ENCODE measurements at places on chromosomes 16 and 17.

- peak; percentile 76 for DNase-seq
These were observed 4.5 kb downstream of the ARHGDIA start for GRCh38 chr17:81866440-81867169.

DNA sequence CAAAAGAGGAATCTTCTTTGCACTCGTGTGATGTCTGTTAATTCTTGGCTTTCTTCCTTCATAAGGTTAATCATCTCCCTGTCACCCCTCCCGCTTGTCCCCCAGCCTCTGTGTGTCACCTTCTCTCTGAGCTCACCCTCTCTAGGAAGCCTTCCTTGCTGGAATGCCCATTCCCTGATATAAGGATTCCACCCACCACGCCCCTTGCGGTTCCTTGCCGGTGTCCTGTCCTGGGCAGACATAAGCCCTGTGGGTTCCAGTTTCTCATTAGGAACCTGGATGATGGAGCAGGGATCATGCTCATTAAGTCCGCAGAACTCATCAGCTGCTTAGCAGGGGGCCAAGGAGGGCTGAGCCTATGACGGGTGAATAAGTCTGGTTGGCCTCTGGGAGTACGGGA, 559.3 kb downstream of the MAF start:
- DNase-seq = no peak

GRCh38 chr16:46733319-46733830, 14.8 kb downstream of the MYLK3 start:
- no peak for DNase-seq

- DNase-seq = no peak
These were observed 52.1 kb downstream of the CUEDC1 start for GRCh38 chr17:57902800-57903759.

DNA sequence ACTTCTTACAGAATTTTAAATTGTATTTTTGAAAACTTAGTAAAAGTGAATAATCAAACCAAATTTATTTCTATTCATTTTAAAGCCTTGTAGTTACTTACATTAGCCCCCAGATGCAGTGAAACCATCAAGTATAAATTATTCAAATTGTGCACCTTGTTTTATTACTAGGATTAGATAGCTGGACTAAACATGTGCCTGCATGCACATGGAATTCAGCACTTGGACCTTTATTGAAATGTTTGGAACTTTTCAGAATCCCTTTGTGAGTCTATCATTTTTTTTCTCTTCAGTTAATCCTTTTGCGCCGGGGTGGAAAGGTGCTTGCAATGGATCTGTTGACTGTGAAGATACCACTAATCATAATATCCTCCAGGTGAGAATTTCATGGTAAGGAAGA, 4.7 kb downstream of the ZPBP2 start:
- no peak for DNase-seq

DNA sequence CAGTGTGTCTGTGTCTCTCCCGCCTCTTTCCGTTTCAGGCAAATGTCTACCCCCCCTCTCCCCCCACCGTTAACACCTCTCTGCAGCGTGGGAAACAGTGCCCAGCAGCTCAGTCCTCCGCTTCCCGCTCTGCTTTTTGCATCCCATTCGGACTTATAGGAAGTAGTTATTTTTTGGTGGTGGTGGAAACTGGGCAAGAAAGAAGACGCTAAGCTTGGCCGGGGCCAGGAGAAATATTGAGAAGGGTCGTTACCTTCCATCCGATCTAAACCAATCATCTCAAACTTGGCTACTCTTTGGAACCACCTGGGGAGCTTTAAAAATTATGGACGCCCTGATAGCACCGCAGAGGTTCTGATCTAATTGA, 499 bp upstream of the HLF start:
- DNase-seq = peak; percentile 57

- no peak for DNase-seq
These were observed 40.2 kb upstream of the CIBAR2 start for GRCh38 chr16:85152414-85153030.

DNA sequence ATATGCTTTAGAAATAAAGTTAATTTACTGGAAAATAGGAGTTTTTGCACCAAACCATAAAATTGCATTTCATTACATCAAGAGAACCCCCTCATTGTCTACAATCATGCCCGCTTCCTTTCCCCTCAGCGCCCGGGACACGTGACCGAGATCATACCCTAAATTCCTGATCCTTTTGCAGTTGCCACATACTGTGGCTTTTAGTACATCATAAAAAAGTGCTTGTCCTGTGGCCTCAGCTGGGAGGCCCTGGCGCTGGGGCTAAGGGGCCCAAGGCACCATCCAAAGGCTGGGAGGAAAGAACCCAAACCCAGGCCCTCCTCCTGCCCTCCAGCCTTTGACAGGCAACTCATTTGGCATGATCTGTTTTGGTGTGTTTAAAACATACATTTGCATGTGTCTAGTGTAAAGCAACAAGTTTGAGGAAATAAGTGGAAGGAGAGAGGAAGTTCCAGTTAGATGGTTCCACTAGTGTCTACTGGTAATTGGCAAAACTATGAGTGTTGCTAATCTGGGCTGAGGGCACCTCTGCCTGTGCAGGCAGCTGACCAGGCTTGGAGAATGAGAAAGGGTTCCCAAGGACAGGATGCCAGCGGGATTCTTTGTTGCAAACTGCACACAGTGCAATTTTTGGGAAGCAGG, 6.0 kb downstream of the CDK5R1 start:
- no peak for DNase-seq

Measured in activated CD8-positive, alpha-beta memory T cell treated with anti-CD3 and anti-CD28 coated beads for 24 hours (primary cell).